ENCODE measurements at places on chromosomes 1 and 21.
A peak's percentile ranks its signal among the peaks of the same experiment; 100 is the strongest.

DNA sequence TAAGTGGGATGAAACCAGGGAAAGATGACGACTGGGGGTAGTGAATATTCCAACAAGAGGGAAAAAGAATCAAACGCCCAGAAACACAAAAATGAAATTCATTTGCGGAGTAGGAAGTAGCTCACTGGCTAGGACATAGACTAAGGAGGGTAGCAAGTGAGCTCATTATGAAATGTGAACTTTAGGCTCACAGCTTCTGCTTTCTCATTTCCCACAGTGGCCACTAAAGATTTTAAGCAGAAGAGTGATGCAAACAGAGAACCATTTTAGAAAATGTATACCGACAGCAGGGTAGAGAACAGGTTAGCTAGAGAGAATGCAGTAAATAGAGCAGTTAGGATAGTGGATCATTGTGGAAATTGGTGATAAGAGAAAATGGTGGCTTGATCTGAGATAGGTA is 3.5 kb downstream of the CD48 start:
- DNase-seq = no peak

- no peak for DNase-seq
These were observed 1526.3 kb downstream of the PLA2G4A start for GRCh38 chr1:188355082-188355481.

GRCh38 chr1:119336848-119337247 is 31.7 kb upstream of the HAO2 start:
- DNase-seq = no peak

GRCh38 chr1:94125551-94126514 is 4.9 kb upstream of the ABCA4 start:
- no peak for DNase-seq

DNA sequence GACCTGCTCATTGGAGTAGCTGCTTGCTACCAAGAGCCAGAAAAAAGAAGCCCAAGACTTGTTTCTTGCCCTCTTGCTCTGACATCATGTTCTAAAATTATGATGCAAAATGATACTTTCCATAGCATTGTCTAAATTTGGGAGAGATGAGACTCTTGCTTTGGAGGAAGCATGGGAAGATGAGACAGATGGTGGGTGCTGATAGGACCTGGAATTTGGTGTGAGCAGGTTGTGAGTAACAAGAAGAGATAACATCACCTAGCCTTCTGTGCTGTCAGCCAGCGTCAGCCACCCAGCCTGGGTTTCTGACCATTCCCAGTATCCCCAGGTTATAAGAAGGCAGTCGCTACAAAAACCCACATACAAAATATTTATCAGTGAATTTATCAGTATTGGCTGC is 67.1 kb upstream of the GCLM start:
- no peak for DNase-seq

- peak; percentile 48 for DNase-seq
These were observed 28.8 kb upstream of the PTGFRN start for GRCh38 chr1:116880917-116881316.

- peak; percentile 62 for DNase-seq
These were observed 161.2 kb downstream of the RUNX1 start for GRCh38 chr21:34887725-34888568.

DNA sequence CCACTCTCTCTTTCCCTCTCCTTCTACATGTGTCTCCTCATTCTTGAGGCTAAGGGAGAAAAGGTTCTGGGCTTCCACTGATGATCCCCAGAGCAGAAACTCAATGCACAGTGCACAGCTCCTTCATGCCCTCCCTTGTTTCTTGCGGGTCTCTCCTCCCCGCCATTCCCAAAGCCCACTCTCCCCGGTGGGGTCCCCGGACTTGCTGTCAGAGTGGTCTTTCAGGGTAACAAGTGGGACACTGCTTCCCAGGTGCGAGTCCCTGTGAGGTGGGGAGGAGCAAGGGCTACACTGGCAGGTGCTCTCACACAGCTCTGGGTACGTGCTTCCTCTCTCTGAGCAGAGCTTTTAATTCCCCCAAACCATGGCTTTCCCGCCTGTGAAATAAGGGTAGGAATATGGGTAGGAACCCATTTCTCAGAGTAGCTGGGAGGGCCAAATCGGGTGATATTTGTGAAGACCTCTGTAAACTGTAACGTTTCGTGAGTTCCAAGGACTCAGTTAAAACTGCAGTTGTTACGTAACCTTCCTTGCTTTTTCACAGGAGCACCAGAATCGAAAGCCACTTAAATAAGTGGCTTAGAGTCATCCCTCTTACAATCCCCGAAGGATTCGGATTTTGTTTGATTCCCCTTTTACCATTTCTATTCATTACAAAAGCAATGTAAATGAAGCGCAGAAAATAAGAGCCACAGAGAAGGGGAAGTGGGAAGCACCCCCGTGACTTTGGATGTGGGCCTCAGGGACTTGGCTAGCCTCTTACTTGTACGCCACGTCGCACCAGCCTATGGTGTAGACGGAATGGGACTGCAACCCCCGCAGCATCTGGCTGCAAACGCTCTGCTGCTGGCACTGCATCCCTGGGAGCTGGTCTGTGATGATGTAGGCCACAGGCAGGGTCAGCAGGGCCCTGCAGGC is 6.2 kb downstream of the PGLYRP3 start:
- no peak for DNase-seq

DNA sequence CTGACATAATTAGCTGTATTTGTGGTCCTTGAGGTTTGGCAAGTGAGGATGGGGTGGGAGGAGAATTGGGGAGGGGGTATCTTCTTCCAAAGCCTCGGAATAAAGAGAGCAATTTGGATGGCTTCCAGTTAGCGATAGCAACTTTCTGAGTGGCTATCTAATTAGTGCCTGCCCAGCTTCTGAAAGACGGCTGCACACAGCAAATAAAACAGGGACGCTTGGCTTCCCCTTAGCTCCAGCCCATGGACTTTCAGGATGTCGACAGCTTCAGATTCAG is 31.1 kb downstream of the KLHDC7A start:
- no peak for DNase-seq

DNA sequence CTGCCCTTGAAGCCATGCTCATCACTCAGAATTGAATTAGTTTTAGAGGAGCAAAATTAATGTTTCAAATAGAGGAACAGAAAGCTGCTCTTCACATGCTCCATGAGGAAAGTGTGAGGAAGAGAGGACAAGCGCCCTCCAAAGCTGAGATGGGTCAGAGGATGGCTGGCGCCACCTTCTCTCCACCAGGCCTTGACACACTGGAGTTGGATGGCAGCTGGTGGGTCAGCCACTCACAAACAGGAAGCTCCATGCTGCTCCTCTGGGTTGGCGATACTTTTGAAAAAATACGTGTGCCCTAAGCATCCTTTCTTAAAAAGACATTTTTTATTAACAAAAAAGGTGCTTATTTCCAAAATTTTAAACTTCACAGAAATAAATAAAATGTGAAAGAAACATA is 3.1 kb upstream of the CD2 start:
- no peak for DNase-seq

GRCh38 chr1:8629241-8630091 is 188.0 kb downstream of the RERE start:
- DNase-seq = no peak

GRCh38 chr1:157274698-157275534 is 136.7 kb upstream of the ETV3 start:
- no peak for DNase-seq

DNA sequence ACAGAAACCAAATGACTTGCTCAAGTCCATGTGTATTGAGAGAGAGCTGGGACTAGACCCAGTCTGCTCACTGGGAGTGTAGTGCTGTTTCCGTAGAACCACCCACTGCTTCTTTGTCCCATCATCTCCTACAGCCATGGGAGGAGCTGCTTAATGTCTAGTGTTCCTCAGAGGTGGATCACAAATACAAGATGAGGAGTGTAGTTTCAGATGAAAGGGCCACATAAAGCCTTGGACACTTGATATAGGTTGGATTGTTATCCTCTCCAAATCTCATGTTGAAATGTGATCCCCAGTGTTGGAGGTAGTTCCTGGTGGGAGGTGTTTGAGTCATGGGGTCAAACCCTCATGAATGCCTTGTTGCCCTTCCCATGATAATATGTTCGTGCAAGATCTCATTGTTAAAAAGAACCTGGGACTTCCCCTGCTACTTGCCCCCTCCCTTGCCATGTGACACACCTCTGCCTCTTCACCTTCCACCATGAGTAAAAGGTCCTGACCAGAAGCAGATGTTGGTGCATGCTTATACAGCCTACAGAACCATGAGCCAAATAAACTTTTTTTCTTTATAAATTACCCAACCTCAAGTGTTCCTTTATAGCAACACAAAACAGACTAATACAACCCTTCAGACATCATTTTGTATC is 127.5 kb upstream of the DNAH14 start:
- no peak for DNase-seq

- no peak for DNase-seq
These were observed 134.1 kb upstream of the ETV3 start for GRCh38 chr1:157272264-157272663.

Data from uterus (tissue), 4 donors.